ENCODE measurements at places on chromosomes 16 and 17.

DNA sequence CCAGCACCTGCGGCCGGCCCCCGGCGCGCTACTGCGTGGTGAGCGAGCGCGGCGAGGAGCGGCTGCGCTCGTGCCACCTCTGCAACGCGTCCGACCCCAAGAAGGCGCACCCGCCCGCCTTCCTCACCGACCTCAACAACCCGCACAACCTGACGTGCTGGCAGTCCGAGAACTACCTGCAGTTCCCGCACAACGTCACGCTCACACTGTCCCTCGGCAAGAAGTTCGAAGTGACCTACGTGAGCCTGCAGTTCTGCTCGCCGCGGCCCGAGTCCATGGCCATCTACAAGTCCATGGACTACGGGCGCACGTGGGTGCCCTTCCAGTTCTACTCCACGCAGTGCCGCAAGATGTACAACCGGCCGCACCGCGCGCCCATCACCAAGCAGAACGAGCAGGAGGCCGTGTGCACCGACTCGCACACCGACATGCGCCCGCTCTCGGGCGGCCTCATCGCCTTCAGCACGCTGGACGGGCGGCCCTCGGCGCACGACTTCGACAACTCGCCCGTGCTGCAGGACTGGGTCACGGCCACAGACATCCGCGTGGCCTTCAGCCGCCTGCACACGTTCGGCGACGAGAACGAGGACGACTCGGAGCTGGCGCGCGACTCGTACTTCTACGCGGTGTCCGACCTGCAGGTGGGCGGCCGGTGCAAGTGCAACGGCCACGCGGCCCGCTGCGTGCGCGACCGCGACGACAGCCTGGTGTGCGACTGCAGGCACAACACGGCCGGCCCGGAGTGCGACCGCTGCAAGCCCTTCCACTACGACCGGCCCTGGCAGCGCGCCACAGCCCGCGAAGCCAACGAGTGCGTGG lies 1.5 kb downstream of the NTN1 start:
- peak; percentile 13 for DNase-seq

- no peak for DNase-seq
Observed at GRCh38 chr17:68886401-68886800, 68.8 kb downstream of the ABCA8 start.

DNA sequence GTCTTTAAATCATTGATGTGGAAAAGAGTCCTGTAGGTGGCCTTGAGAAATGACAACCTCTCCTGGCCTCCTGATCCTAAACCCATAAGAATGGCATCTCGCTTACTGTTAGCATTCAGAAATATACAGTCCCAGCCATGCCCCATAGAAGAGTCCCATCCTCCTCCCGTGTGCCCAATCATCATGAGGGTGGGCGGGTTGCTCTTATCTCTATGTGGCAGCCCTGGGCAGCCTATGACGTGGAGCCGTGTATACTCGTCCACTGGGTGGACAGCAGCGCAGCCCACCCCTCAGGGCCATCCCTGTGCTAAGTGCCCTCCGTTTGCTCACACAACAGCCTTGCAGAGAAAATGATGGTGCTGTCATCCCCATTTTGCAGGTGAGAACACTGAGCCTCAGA lies 105.3 kb downstream of the AMFR start:
- DNase-seq, result no peak

GRCh38 chr16:57013902-57014301 lies 24.5 kb downstream of the NLRC5 start:
- DNase-seq, result no peak

- DNase-seq, result no peak
Observed at GRCh38 chr16:74896389-74897370, 88.2 kb downstream of the WDR59 start.

- DNase-seq, result no peak
Observed at GRCh38 chr16:48617104-48617705, 7.2 kb upstream of the N4BP1 start.

GRCh38 chr17:61750656-61751055 lies 112.7 kb downstream of the BRIP1 start:
- DNase-seq, result no peak

- no peak for DNase-seq
Observed at GRCh38 chr17:79003661-79004411, 5.7 kb downstream of the CANT1 start.

GRCh38 chr16:10852286-10852685 lies 24.7 kb upstream of the CIITA start:
- no peak for DNase-seq

DNA sequence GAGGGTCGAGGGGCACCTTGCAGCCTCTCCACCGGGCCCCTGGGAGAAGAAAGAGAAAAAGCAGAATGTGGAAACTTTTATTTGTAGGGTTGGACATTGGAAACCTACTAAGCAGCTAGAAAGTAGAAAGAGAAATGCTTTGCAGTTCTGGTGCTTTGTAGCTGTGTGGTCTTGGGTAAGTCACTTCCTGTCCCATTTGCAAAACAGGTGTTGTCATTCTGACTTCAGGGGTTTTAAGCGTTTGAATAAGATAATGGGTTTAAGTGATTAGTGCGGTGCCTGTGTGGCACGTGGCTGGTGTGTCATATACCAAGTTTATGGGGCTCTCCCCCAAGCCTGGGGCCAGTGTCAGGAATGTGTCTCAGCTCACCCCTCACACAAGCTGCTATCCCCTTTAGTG lies 1.6 kb downstream of the CA4 start:
- DNase-seq, result peak; percentile 22

GRCh38 chr17:31294820-31295488 lies 2.1 kb downstream of the OMG start:
- no peak for DNase-seq

DNA sequence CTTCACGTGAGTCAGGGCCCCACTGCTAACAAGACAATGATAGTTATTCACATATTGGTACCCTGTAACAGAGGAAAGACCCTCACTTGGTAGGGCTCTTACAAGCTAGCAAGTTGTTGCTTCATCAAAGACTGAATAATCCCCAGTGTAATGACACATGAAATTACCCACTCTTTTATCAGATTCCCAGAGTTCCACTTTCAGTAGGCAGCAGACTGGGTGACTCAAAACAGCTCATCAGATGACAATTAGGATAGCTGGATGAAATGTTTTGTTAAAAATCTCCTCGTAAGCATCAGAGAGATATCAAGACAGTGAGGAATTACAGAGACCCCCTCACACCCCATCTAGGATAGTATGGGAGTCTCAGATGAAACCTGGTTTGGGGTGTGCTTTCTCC lies 6.8 kb upstream of the OR1E2 start:
- no peak for DNase-seq

DNA sequence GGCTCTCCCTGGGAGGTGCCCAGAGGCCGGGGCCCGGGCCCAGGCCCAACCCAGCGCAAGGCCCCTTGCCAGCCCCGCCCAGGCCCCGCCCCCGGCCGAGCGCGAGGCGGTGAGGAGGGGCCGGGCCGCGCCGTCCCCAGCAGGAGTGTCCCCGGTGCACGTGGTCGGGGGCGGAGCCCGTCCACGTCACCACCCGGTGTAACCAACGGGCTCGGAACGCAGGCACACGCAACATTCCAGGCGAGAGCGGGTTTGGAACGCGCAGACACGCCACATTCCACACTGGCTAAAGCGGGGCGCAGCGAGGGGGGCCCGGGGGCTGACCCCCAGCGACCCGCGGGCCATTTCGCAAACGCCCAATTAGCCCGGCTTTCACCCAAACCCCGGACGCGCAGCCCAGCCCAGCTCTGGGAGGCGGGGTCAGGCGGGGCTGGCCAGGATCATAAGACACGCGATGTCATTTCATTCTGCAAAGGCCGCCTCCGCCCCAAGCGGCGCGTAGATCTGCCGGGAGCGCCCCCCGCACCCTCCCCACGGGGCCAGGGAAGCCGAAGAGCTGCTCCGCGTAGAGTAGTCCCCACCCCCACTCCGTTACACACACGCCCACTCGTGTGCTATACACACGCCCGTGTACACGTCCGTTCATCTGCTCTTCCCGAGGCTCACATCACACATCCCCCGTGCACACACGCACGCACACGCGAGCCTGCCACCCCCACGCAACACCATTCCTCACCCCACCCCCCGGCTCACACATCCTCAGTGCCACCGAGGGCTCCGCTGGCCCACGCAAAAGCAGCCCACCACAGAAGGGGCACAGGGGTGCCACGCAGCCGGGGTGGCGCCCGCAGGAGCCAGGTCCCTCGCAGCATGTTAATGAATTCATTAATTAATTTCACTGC lies 1.0 kb downstream of the MNT start:
- DNase-seq, result peak; percentile 93

DNA sequence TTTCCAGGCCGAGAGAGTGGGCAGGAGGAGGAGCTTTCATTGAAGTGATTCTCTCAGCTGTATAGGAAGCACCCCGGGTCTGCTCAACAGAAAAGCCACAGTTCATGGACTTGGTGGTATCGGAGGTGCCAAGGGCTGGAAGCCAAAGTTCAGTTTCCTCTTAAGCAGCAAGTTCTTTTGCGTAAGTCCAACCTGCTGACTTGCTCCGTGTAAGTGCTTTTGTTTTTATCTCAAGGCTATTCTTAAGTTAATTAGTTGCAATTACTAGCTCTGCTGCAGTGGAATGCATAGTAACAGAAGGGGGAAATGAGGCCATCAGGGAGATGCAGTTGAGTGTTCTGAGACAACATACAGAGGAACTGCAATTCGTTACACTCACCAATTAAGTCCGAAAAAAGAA lies 44.6 kb downstream of the SMIM36 start:
- no peak for DNase-seq

- no peak for DNase-seq
Observed at GRCh38 chr17:705011-705410, 9.6 kb downstream of the VPS53 start.

DNA sequence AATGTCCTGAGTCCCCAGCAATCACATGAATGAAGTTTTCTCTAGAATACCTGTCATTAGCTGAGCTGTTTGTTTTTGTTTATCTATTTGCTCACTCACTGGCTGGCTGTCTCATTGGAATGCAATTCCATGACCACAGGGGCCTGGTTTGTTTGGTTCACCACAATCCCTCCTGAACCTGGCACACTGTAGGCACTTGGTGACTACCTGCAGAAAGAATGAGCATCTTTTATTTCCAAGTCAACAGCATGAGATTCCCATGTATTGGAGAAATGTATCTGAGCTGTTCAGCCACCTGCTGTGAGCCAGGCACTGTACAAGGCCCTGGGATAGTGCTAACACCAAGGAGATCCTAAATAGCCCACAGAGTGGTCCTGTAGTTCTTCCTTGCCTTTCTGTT lies 345.1 kb downstream of the XYLT1 start:
- DNase-seq, result no peak

DNA sequence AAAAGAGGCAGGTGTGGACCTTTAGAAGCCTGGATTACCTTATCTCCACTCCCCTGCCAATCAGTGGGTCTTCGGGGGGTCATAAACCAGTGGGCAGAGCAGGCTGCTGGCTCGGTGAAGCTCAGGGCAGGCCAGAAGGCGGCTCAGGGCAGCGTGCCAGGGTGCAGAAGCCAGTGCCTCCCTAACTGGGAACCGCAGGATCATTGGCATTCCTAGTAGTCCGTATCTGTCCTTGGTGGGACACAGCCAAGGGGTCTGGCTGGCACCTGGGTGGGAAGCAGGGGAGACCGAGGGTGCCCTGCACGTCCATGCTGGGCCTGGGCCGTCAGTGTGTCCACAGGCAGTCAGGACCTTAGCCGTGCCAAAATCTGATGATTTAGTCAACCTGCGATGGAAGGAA lies 76.8 kb downstream of the SEC14L1 start:
- DNase-seq, result no peak

DNA sequence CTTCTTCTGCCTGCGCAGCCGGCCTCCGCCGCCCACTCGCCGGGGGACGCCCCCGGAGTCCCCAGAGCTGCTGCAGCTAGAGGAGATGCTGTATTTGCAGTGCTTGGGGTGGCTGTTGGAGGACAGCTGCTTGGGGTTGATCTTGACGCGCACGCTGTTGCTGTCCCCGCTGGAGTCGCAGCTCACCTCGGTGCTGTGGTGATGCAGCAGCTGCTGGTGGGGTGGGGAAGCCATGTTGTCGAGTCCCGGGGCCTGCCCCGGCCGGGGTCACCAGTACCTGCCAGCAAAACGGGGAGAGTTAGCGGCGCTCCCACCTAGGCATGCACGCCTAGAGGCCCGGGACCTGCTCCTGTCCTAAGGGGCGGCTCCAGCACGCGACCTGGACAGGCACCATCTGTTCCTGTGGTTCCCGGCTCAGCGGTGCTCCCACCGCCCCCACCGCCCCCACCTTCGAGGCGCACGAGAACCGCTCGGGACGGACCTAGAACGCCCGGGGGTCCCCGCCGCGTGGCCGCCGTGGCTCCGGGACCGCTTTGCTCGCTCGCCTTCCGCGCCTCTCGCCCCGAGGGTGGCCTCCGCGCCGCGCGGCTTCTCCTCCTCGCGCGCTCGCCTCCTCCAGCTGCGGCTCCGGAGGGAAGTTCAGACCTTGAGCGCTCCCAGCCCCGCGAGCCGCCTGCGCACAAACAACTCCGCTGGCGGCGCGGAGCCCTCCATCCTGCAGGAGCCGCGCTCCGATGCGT lies 863 bp downstream of the ADCY9 start:
- peak; percentile 49 for DNase-seq

DNA sequence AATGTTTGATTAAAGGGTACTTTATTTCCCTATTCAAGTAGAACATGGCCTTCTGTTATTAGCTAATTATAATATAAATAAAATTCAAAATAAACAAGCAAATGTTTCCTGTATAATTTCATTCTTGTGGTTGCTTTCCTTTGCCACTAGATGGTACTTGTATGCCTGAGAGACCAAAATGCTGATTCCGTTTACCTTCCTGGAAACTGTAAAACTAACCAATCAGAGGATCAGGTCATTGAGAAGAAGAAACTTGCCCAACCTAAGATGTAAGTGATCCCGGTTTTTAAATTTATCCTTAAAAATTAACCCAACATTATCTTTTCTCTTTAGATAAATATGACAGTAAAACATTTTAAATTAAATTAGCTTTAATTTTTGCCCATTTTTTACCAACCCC lies 8.1 kb upstream of the ABCA5 start:
- DNase-seq, result no peak

DNA sequence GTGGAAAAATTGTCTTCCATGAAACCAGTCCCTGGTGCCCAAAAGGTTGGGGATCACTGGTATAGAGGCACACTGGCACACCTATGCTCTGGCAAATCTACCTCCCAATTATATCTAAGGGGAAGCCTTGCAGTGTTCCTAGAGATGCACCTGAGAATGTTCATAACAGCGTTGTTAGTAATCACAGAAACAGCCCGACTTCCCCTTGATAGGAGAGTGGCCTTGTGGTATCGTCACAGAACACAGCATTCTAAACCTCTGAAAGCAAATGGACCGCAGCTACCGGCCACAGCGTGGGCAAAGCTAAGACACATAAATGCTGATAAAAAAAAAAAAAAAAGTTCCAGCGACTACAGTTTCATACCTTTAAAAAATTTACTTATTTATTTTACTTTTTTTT lies 39.1 kb upstream of the ADGRG1 start:
- DNase-seq, result no peak

GRCh38 chr17:8294814-8295316 lies 335 bp downstream of the SLC25A35 start:
- no peak for DNase-seq

GRCh38 chr17:3613124-3613523 lies 3.9 kb upstream of the TRPV1 start:
- no peak for DNase-seq

- no peak for DNase-seq
Observed at GRCh38 chr16:31344712-31345111, 10.3 kb upstream of the ITGAX start.
